ENCODE measurements at places on chromosomes 3 and 15.

GRCh38 chr3:64898941-64899340 is 211.1 kb upstream of the ADAMTS9 start:
- DNase-seq: no peak
- H3K36me3 ChIP-seq: no peaks in the 10 kb centered on the region
- peaks cover 37% of the 10 kb centered on the region for H3K4me1 ChIP-seq
- no peaks in the 10 kb centered on the region for H3K27me3 ChIP-seq

GRCh38 chr3:19543212-19543841 is 390.7 kb downstream of the EFHB start:
- no peaks in the 10 kb centered on the region for H3K27me3 ChIP-seq
- peaks cover 9% of the 10 kb centered on the region for H3K4me1 ChIP-seq
- no peaks in the 10 kb centered on the region for H3K36me3 ChIP-seq

- no peak for DNase-seq
- H3K4me1 ChIP-seq: no peaks in the 10 kb centered on the region
- no peak overlapping the region for H3K27ac ChIP-seq
- H3K27me3 ChIP-seq: no peaks in the 10 kb centered on the region
- H3K36me3 ChIP-seq: no peaks in the 10 kb centered on the region
These were observed 62.7 kb upstream of the CD47 start for GRCh38 chr3:108153451-108153981.

- no peaks in the 10 kb centered on the region for H3K27me3 ChIP-seq
- no peak overlapping the region for H3K27ac ChIP-seq
- H3K4me3 ChIP-seq: no peak overlapping the region
- H3K36me3 ChIP-seq: peaks cover 11% of the 10 kb centered on the region
- DNase-seq: no peak
These were observed 91.1 kb downstream of the USP13 start for GRCh38 chr3:179743913-179744312.

DNA sequence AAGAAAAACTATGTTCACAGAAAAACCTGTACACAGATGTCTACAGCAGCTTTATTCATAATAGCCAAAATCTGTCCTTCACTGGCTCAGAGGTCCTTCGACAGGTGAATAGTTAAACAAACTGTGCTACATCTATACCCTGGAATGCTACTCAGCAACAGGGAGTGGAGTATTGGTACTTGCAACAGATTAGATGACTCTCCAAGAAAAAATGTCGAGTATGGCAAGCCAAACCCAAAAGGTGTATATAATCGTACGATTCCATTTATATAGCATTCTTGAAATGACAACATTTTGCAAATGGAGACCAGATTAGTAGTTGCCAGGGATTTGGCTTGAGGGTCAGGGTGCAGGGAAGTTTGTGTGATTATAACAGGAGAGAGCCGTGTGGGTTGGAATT is 22.4 kb upstream of the RGMA start:
- no peak overlapping the region for H3K4me3 ChIP-seq
- no peaks in the 10 kb centered on the region for H3K4me1 ChIP-seq
- H3K27me3 ChIP-seq: no peaks in the 10 kb centered on the region
- no peak for DNase-seq
- H3K36me3 ChIP-seq: no peaks in the 10 kb centered on the region

- H3K27ac ChIP-seq: no peak overlapping the region
- DNase-seq: no peak
- H3K27me3 ChIP-seq: no peaks in the 10 kb centered on the region
- H3K4me3 ChIP-seq: no peak overlapping the region
These were observed 12.0 kb upstream of the PPP1R2 start for GRCh38 chr3:195555110-195555509.

DNA sequence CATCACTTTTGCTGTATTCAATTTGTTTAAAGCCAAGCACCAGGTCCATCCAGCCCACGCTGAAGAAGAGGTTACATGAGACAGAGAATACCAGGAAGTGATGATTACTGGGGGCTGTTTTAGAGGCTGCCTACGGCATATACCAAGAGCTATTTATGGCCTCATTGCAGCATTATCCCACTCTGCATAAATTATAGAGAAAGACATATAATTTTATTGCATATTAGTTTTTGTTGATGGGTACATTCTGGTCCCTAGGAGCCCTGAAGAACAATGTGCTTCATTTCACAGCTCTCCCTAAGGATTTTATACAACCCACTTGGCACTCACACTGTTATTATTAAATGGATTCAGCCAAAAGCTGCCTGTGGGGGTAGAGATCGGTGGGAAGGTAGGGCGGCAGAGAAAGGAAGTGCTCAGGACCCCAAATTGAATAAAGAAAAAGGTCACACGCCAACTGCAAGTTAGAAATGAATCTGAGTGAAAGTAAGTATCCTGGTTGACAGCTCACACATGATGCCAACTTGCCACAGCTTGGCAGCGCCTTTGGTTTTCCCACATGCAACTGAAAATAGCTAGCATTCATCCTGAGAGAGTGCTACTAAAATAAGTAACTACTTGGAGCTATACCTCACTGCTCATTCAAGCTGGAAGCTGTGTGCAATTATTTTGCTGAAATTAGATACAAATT is 73.7 kb downstream of the CCNL1 start:
- H3K27ac ChIP-seq: peak overlapping the region; percentile 99
- peaks cover 32% of the 10 kb centered on the region for H3K4me1 ChIP-seq
- no peaks in the 10 kb centered on the region for H3K27me3 ChIP-seq
- DNase-seq: no peak
- H3K36me3 ChIP-seq: no peaks in the 10 kb centered on the region

- H3K36me3 ChIP-seq: no peaks in the 10 kb centered on the region
- no peak for DNase-seq
- no peak overlapping the region for H3K4me3 ChIP-seq
- no peaks in the 10 kb centered on the region for H3K27me3 ChIP-seq
- H3K4me1 ChIP-seq: no peaks in the 10 kb centered on the region
These were observed 66.4 kb downstream of the RYR3 start for GRCh38 chr15:33377204-33377603.

- no peak overlapping the region for H3K27ac ChIP-seq
- H3K27me3 ChIP-seq: no peaks in the 10 kb centered on the region
- no peak overlapping the region for H3K4me3 ChIP-seq
These were observed 89.7 kb upstream of the FHIT start for GRCh38 chr3:61340931-61341461.

GRCh38 chr3:137768361-137769321 is 4.5 kb downstream of the SOX14 start:
- H3K36me3 ChIP-seq: no peaks in the 10 kb centered on the region
- H3K4me1 ChIP-seq: peaks cover 50% of the 10 kb centered on the region
- no peak for DNase-seq
- peaks cover 5% of the 10 kb centered on the region for H3K27me3 ChIP-seq
- H3K27ac ChIP-seq: no peak overlapping the region

- no peaks in the 10 kb centered on the region for H3K4me1 ChIP-seq
- no peak for DNase-seq
- H3K4me3 ChIP-seq: no peak overlapping the region
These were observed 57.4 kb upstream of the ST3GAL6 start for GRCh38 chr3:98705694-98706093.

- H3K4me1 ChIP-seq: peaks cover 13% of the 10 kb centered on the region
- H3K27ac ChIP-seq: no peak overlapping the region
- no peak overlapping the region for H3K4me3 ChIP-seq
- H3K36me3 ChIP-seq: peaks cover 44% of the 10 kb centered on the region
- no peak for DNase-seq
These were observed 152.9 kb downstream of the ATP10A start for GRCh38 chr15:25710184-25710583.

- H3K27me3 ChIP-seq: no peaks in the 10 kb centered on the region
- H3K36me3 ChIP-seq: no peaks in the 10 kb centered on the region
- H3K4me3 ChIP-seq: no peak overlapping the region
- H3K27ac ChIP-seq: no peak overlapping the region
- DNase-seq: no peak
- H3K4me1 ChIP-seq: no peaks in the 10 kb centered on the region
These were observed 31.5 kb downstream of the GASK1A start for GRCh38 chr3:43010638-43011037.

DNA sequence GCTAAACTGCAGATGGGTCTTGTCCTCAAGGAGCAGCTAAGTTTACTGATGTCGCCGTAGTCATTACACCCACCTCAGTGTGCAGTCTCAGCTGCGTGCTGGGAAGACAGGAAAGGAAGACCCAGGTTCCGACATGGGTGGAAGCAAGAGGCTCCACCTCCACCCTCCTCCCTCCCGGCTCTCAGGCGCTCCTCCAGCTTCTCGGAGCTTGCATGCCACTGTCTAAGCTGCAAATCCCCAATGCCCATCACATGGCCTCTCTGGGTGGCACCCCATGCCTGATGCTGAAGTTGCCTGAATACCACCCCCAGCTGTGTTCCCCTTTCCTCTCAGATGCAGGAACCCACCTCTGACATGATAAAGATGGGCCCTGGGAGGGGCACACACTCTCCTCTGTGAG is 58.5 kb downstream of the MGLL start:
- no peaks in the 10 kb centered on the region for H3K36me3 ChIP-seq
- DNase-seq: no peak
- no peaks in the 10 kb centered on the region for H3K27me3 ChIP-seq
- no peak overlapping the region for H3K4me3 ChIP-seq
- H3K4me1 ChIP-seq: peaks cover 41% of the 10 kb centered on the region

GRCh38 chr15:99613481-99613880 is 47.7 kb downstream of the MEF2A start:
- no peaks in the 10 kb centered on the region for H3K27me3 ChIP-seq
- H3K36me3 ChIP-seq: no peaks in the 10 kb centered on the region
- H3K4me3 ChIP-seq: no peak overlapping the region
- peaks cover 51% of the 10 kb centered on the region for H3K4me1 ChIP-seq

DNA sequence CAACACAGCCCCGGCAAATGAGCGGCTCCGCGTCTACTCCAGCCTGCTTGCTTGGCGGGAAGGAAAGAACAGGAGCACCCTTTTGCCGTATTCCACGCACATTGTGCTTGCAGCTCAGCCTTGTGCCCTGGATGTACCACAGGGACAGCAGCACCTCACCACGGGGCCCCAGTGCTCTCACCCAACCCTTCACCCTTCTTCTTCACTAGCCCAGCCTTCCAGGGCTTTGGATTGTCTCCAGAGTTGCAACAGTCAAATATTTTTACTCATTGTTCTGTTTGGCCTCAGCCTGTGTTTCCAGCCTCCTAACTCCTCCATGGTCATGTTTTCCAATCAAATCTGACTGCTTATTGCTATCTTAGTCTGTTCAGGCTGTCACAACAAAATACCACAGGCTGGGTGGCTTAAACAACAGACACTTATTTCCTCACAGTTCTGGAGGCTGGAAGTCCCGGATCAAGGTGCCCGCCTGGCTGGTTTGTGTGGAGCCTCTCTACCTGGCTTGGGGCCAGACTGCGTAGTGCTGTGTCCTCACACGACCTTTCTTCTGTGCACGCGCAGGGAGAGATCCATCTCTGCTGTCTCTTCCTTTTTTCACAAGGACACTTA is 79.2 kb upstream of the ABHD17C start:
- no peaks in the 10 kb centered on the region for H3K36me3 ChIP-seq
- DNase-seq: no peak
- no peaks in the 10 kb centered on the region for H3K27me3 ChIP-seq
- no peak overlapping the region for H3K4me3 ChIP-seq
- no peak overlapping the region for H3K27ac ChIP-seq

DNA sequence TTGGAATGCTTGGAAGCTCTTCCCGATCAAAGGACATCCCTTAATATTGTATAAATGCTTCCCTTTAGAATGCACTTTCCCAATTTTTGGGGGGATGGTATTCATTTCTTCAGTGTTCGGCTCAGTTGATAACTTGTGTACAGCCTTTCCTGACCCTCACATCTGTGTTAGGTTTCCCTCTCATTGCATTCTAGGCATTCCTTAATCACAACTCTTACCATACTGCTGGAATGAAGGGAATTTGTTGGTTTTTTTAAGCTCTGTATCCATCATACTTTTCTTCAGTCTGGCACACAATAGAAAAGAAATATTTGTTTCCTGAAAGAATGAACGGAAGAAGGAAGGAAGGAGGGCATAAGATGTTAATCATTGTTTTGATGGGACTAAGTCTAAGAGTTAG is 119.5 kb downstream of the CHST2 start:
- no peak overlapping the region for H3K4me3 ChIP-seq
- H3K27ac ChIP-seq: no peak overlapping the region
- DNase-seq: no peak

- no peaks in the 10 kb centered on the region for H3K36me3 ChIP-seq
- no peaks in the 10 kb centered on the region for H3K27me3 ChIP-seq
- H3K4me1 ChIP-seq: peaks cover 28% of the 10 kb centered on the region
- no peak overlapping the region for H3K4me3 ChIP-seq
- DNase-seq: no peak
These were observed 57.2 kb downstream of the MESD start for GRCh38 chr15:80932513-80932815.

- H3K27ac ChIP-seq: no peak overlapping the region
- H3K36me3 ChIP-seq: no peaks in the 10 kb centered on the region
- no peak for DNase-seq
- no peaks in the 10 kb centered on the region for H3K27me3 ChIP-seq
- H3K4me3 ChIP-seq: no peak overlapping the region
These were observed 384.8 kb upstream of the TGFBR2 start for GRCh38 chr3:30221619-30222018.

DNA sequence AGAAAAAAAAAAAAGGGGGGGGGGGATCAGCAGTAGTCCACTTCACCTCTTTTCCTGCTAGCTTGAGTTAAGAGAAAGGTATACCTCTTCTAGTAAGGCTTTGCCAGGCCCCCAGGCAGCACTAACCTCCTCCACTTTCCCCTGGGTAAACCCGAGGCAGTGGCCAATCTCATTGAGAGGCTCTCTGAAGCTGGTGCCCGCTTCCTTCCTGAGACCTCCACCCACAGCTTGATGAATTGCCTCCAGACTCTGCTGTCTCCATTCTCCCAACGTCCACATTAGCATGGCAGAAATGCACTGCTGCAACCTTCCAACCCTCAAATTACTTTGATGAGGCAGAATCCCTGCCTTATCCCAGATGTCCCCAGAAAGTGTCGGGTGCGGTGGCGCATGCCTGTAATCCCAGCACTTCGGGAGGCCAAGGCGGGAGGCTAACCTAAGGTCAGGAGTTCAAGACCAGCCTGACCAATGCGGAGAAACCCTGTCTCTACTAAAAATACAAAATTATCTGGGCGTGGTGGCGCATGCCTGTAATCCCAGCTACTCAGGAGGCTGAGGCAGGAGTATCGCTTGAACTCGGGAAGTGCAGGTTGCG is 15.3 kb downstream of the RLBP1 start:
- DNase-seq: no peak
- no peak overlapping the region for H3K4me3 ChIP-seq
- no peak overlapping the region for H3K27ac ChIP-seq
- H3K4me1 ChIP-seq: no peaks in the 10 kb centered on the region

DNA sequence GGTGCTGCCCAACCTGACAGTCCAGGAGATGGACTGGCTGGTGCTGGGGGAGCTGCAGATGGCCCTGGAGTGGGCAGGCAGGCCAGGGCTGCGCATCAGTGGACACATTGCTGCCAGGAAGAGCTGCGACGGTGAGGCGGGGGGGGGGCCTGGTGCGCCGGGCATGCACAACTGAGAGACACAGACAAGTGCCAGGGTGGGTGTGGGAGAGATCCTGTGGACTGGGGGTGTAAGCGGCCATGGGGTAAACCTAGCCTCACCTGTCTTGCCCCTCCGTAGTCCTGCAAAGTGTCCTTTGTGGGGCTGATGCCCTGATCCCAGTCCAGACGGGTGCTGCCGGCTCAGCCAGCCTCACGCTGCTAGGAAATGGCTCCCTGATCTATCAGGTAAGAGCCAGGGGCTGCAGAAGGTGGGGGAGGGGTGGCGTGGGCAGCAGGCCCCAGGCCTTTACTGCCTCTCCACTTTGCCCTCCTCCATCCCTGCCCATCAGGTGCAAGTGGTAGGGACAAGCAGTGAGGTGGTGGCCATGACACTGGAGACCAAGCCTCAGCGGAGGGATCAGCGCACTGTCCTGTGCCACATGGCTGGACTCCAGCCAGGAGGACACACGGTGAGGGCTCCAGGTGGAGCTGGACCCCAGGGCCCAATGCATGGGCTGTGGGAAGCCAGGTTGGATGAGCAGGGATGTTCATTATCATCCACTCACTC is 3.3 kb downstream of the CHRD start:
- no peak overlapping the region for H3K27ac ChIP-seq
- DNase-seq: no peak
- H3K4me3 ChIP-seq: no peak overlapping the region
- no peaks in the 10 kb centered on the region for H3K36me3 ChIP-seq
- peaks cover 13% of the 10 kb centered on the region for H3K4me1 ChIP-seq

Measured in thoracic aorta (tissue), 2 donors.